ENCODE measurements at places on chromosomes 16 and 17.

GRCh38 chr17:81486199-81486810, 26.3 kb downstream of the ACTG1 start:
- DNase-seq: no peak

DNA sequence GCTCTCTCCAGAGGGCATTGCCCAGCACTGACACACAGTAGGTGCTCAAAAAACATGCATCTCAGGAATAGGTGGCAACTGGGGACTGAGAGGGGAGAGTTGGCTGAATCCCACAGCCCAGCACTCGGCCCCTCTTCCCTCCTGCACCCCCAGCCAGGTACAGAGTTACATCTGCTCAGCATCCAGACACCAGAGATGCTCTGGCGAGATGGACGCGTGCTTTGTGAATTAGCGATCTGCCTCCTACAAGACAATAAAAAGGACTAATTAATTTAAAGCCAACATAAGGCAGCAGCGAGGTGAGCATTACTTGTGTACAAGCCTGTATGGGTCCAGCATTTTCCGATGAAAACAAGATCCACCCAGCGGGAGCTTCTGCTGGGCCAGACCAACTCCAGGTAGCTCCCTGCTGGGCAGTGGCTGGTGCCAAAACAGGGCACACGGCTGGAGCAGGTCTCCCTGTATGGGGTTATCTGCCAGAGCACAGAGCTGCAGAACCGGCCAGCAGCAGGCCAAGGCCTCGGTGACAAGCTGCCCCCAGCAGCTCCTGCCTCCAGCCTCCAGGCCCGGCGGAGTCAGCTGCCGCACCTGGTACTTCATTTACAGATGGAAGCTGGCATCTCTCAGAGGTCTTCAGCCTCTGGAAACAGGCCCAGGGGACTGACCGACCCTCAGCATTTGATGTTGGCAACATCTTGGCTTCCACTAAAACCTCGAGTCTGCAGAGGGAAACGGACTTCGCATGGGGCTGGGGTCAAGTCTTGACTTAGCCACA, 219.7 kb upstream of the SDK2 start:
- DNase-seq: no peak

DNA sequence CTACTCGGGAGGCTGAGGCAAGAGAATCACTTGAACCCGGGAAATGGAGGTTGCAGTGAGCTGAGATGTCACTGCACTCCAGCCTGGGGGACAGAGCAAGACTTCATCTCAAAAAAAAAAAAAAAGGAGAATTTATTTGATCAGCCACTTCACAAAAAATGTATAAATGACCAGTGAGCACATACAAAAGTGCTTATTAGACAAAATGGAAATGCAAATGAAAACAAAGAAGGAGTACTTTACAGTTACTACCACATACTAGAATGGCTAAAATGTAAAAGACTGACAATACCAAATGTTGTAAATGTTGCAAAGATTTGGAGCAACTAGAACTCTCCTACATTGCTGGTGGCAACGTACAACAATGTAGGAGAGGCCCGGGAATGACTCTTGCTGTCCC, 241.8 kb upstream of the SOX9 start:
- no peak for DNase-seq

DNA sequence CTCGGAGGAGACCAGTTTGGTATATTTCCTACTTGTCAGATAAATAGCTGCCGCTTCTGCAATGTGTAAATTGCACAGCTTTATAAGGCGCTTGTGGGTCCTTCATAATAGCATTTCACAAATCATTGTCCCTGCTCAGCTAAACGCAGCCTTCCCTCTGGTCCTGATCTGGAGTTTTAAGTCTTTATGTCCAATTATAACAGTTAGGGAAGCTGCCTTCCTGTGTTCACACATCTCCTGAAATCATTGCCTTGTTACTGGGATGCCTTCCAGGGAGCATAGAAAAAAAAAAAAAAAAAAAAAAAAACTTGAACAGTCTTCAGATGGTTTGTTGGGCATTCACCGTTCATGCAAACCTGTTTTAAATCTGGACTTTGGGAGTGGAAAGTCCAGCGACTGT, 342.0 kb downstream of the XYLT1 start:
- DNase-seq: no peak

GRCh38 chr16:84087466-84088151, 29.1 kb downstream of the MBTPS1 start:
- DNase-seq: no peak

GRCh38 chr17:48031966-48032365, 5.6 kb downstream of the COPZ2 start:
- DNase-seq: no peak

DNA sequence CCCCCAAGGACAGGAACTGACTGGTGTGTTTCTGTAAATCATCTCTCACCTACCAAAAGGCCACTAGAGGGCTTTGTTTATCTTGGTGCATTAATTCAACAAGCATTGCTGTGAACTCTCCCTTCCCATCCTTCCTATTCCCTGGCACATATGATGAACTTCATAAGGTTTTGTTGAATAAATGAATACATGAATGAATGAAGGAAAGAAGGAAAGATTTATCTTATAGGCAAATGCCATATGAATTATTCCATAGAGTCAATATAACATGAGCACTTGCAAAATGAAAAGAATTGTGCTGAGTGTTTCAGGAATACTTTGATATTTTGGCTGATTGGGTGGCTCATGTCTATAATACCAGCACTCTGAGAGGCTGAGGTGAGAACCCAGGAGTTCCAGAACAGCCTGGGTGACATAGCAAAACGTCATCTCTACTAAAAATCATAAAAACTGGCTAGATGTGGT, 4.3 kb downstream of the SPDYE4 start:
- DNase-seq: no peak

DNA sequence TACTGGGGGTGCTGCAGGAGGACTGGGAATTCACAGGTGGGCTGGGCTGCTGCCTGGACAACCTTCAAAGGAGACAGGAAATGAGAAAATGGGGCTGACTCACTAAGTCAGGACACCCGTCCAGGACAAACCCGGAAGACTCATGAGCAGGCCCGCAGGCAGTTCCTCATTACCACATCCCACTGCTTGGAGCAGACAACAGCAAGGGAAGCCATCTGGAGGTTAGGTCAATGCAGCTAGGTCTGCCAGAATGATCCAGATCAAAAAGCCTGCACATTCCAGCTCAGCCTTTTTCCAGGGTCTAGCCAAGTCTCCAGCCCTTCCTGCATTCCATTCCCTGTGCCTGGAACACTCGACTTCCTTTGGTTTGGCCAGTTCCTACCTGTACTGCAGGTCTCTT, 536.5 kb upstream of the CDH11 start:
- DNase-seq: no peak

- no peak for DNase-seq
Measured at GRCh38 chr17:6679241-6679640, 27.7 kb downstream of the C17orf100 start.

- no peak for DNase-seq
Measured at GRCh38 chr17:79862771-79863440, 23.7 kb upstream of the CBX4 start.

DNA sequence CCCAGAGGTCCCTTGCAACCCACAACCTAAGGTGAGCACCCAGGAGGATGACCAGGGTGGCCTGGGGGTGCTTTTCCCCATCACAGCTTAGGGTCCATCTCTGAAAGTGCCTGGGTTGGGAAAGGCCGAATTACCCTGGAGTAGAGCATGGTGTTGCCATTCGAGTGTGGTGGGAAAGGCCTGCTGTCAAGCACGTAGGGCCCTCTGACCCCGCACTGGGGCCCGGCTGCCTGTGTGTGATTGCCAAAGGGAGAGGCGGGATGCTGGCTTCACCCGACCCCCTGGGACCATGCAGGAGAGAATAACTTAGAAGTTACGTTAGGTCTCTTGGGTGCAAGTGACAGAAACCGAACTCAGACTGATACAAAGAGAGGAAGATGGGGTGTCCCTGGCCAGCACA, 27.7 kb upstream of the NDRG4 start:
- no peak for DNase-seq

DNA sequence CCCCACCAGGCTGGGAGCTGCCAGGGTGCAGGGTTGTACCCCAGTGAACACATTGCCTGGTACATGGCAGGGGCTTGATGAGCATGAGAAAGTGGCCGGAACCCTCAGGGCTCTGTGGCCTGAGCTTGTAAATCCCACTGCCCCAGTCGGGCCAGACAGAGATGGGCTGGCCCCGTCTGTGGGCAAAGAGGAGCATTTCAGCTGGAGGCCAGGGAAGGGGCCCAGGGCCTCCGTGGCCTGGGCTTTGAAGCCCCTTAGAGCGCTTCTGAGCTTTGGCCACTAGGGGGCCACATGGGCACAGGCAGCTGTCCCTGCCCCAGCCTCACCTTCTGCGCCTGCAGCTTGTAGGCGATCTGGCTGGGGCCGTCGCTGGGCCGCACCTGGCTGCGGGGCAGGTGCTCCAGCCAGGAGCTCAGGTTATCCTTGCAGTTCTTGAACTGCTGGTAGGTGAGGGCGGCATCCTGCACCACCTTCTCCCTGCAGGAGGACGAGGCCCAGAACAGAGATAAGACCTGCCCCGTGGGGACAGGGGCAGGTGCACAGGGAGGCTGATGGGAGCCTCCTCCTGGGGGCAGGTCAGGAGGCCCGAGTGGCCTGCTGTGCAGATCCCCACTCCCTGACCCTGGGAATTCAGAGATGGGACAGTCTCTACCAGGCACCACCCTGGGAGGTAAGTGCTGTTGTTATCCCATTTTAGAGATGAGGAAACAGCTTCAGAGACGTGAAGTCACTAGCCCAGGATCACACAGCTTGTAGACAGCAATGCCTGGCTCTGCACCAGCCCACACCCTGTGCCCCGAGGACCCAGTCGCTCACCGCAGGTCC, 12.8 kb downstream of the EVPL start:
- DNase-seq: peak; percentile 78

- DNase-seq: no peak
Measured at GRCh38 chr17:62572888-62573401, 54.5 kb upstream of the MRC2 start.

- DNase-seq: peak; percentile 53
Measured at GRCh38 chr16:16126896-16127295, 96.4 kb downstream of the ABCC6 start.
